RPMI7951 (cell line): ENCODE measurements at places on chromosomes 4 and X.

DNA sequence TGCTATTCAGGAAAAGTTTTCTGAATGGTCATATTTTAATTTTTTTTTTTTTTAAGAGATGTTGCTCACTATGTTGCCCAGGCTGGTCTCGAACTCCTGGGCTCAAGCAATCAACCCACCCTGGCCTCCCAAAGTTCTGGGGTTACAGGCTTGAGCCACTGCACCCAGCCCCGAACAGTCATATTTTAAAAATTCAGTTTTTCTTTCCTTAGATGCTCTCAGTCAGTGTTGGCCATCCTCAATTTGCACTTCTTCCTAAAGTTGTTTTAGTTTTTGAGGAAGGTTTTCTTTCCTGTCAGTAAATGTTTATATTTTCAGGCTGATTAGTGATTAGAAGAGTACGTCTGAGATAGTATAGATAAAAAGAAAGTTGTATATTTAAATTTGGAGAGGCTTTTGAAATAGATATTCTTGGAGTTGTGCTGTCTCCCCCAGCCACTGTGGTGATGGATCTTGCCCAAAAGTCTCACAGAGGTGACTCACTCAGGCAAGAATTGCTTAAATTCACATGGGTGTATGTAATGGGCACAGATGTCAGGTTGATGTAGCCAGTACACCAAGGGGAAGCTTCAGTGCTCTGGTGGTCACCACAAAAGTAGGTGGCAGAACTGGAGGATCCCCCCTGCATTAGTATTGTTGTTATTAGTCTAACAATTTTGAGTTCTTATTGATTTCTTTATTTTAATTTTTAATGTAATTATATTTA is 72.2 kb upstream of the ELOVL6 start:
- DNase-seq: peak; percentile 68

DNA sequence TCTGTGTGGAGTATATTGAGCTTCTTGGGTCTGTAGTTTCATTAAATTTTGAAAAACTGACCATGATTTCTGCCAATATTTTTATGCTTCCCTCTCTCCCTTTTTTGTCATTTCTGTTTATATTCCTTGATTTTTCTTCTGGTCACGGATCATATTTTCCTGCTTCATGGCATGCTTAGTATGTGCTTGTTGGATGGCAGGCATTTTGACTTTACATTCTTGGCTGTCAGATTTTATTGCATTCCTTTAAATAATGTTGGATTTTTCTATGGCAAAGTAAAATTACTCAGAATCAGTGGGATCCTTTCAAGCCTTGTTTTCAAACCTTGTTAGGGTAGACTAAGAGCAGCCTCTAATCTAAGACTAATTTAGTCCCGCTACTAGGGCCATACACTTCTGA is 531.8 kb downstream of the IL15 start:
- no peak for DNase-seq

DNA sequence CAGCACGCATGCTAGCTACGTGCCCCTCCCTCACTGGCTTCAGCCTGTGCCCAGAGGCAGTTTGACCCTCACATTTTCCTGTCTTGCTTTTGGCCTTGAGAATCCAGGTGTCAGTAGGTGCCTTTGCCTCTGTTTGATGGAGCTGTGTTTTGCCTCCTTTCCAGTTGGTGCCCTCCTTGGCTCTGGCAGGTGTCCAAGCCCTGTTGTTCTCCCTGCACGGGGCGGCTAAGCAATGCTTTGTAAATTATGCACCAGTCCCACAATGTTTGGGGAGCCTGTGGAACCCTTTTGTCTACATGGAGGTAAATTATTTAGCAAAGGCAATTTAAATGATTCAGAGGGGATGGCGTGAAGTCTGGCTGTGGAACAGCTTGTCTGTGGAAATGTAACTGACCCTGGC is 202.9 kb upstream of the BOD1L1 start:
- DNase-seq: no peak

DNA sequence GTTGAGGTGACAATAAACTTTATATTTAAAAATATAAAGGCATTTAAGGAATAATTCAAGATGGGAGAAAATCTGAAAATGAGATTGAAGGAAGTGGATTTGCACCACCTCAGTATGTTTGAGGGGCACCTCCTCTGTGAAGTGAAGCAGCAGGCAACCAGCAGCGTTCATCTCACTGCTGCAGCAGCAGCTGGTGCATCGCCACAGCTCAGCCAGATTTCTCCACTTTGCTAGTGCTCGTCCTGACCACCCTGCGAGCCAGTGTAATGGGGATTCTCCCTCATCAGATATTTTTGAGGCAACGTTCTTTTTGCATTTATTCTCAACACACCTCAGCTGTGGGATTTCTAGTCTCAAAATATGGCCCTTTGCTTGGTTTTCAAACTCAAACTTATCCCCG is 13.9 kb downstream of the LRAT start:
- no peak for DNase-seq

DNA sequence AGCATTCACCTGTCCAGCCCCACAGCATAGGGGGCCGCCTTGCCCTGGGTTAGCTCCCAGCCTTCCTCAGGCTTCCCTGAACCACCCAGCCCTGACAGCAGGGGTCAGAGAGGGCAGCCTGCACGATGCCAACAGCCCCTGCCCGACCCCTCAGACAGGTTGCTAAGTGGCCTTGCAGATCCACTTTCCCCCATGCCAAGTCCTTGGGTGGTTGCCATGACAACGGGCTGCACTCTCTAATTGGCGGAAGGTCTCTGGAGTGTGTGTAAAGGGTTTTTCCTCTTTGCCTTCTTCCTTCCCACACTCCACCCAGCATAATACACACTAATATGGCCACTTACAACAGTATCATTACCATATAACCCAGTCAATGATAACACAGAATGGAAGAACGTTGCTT is 99.6 kb upstream of the AFAP1 start:
- no peak for DNase-seq

- no peak for DNase-seq
These were observed 1.1 kb upstream of the SLBP start for GRCh38 chr4:1713003-1713851.

DNA sequence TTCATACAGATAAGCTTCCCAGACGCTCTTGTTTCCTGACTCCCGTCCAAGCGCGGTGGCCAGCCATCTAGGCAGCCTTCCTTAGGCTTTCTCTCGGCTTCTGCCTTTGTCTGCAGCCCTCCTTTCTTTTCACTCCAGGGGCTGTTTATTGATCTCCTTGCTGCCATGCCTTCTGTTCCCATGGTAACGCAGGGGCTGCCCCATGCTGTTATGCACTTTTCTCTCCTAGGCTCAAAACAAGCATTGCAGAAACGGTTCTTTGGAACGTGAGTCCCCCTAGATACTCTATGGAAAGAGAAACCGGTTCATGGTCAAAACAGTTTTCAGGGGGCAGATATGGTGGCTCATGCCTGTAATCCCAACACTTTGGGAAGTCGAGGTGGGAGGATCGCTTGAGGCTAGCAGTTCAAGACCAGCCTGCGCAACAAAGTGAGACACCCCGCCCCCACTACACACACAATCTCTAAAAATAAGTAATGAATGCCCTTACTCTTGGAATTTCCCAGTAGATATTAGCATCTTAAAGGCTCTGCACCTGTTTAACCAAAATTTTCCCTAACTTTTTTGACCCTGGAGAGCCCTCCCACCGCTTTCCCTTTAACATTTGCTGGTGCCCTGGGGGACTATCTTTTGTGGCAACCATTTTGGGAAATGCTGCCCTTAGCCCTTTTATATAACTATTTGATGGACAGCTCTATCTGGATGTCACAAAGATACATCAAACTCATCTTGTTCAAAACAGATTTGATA is 53.9 kb upstream of the ZNF157 start:
- no peak for DNase-seq

DNA sequence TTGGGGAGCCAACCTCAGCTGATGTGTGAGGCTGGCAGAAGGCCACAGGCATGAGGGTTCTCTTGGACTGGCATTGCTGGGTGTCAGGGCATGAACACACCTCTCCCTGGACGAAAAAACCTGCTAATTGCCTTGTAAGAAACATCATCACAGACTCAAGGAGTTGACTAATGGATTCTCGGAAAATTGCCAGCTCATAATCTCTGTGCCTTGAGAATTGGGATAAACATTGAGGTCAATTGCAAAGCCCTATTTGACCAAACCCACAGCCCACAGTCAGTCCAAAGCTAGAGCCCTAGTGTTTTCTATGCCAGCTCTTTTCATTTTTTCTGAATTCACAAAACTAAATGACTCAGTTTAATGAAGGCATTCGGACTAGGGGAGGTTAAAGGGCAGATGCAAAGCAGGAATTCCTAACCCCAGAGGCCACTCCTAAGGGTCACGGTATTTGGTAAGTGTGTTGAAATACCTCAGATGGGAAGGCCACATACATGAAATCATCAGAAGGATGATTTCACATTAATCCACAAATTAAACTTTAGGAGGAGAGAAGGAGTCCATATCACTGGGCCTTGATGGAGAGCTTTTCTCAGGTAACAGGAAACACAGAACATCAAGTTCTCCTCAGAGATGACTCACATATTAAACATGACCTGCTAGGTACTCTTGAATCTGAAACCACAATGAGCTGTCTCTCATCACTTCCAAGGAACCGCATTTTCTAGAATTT is 39.0 kb upstream of the RASL11B start:
- peak; percentile 64 for DNase-seq

DNA sequence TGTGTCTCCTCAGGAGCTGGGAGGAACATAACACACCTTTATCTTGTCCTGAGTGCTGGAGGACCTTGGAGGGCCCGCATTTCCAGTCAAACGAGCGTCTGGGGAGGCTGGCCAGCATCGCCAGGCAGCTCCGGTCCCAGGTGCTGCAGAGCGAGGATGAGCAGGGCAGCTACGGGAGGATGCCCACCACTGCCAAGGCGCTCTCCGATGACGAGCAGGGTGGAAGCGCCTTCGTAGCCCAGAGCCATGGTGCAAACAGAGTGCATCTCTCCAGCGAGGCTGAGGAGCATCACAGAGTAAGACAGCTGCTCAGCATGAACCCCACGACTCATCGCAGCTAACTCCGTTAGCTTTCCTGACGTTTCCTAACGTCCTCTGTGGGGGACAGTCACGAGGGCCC is 430 bp downstream of the TRIML1 start:
- no peak for DNase-seq
